ENCODE measurements at places on chromosomes 1 and 21.

DNA sequence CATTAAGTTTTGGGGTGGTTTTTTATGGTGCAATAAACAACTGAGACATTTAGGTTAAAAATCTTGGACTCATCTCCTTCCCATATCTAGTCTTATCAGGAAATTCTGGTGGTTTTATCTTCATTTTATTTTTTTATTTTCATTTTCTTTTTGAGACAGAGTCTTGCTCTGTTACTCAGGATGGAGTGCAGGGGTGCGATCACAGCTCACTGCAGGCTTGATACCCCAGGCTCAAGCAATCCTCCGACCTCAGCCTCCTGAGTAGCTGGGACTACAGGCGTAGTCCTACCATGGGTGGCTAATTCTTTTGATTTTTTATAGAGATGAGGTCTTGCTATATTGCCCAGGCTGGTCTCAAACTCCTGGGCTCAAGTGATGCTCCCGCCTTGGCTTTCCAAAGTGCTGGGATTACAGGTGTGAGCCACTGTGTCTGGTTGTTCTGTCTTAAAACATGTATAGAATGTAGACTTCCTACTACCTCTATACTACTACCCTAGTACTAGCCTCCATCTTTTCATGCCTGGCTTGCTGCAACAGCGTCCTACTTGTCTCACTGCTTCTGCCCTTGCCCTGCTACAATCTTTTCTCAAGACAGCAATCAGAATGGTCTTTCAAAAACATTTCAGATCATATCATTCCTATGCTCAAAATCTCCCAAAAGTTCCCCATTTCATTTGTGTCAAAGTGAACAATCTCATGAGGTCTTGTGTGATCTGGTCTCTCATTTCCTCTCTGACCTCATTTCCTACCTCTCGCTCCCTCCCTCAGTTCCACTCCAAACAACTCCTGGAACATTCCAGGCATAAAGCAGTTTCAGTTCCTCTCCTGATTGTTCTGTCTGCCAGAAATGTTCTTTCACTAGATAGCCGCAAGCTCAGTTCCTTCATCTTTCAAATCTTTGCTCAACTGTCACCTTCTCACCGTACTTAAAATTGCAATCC lies 5.9 kb upstream of the FCGR2A start:
- no peak for DNase-seq

DNA sequence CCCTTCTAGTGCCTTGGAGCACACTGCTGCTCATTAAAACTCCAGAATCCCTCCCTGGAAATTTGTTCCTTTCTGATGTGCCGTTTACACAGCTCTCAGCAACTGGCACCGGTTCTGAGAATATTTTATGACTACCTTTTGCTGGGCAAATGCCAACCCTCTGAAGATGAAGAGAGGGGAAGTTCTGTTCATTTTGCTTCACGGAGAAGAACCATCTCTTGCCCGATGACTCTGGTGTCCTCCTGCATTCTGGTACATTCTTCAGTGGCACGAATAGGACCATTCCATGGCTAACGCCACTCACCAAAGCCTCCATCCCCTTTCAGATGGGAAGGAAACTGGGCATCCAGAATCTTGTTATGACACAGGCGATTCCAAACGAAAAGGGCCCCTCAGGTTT lies 96.2 kb upstream of the SIM2 start:
- no peak for DNase-seq

GRCh38 chr1:63442141-63442475 lies 74.7 kb downstream of the ALG6 start:
- no peak for DNase-seq

- no peak for DNase-seq
These were observed 95.2 kb downstream of the HLX start for GRCh38 chr1:220974431-220974830.

- no peak for DNase-seq
These were observed 314.3 kb downstream of the HHIPL2 start for GRCh38 chr1:222233444-222234158.

DNA sequence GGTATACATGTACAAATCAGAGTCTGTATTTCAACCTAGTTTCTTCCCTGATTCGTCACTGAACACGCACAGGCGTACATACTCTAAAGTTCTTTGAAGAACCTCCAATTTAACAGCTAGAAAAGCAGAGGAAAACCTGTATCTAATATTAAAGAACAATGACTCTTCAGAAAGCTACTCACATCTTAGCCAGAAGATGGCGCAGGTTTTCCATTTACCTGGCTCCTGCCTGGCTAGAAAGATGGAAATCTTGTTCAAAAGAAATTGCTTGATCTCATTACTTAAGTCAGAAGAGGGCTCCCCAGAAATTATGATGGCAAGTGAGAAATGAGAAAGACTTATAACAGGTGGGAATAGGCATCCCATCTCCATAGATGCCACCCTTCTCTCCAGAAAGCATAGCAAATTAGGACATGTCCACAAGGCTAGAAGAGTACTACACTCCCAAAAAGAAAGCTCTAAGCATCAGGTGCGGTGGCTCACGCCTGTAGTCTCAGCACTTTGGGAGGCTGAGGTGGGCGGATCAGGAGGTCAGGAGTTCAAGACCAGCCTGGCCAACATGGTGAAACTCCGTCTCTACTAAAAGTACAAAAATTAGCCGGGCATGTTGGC lies 19.0 kb upstream of the L1TD1 start:
- DNase-seq, result no peak

GRCh38 chr1:212514056-212514614 lies 81.4 kb downstream of the NENF start:
- no peak for DNase-seq

GRCh38 chr1:17610713-17611112 lies 71.2 kb downstream of the ARHGEF10L start:
- DNase-seq, result no peak

DNA sequence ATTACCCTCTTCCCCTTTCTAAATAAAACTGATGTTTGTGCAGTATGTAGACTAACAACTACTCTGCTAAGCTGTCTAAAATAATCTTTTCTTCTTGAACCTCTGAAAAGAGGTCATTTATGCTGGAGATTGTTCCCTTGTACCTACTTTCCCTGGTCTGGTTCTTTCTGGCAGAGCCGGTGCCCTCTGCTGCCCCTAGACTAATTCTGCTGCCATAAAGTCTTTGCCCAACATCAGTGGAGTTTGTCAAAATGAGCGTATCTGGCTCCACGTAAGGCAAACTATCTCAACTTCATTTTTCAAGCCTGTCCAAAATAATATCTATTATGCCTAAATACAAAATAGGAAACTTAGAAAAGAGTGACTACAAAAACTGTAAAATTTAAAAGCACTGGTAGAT lies 30.9 kb upstream of the ANGPTL7 start:
- no peak for DNase-seq

DNA sequence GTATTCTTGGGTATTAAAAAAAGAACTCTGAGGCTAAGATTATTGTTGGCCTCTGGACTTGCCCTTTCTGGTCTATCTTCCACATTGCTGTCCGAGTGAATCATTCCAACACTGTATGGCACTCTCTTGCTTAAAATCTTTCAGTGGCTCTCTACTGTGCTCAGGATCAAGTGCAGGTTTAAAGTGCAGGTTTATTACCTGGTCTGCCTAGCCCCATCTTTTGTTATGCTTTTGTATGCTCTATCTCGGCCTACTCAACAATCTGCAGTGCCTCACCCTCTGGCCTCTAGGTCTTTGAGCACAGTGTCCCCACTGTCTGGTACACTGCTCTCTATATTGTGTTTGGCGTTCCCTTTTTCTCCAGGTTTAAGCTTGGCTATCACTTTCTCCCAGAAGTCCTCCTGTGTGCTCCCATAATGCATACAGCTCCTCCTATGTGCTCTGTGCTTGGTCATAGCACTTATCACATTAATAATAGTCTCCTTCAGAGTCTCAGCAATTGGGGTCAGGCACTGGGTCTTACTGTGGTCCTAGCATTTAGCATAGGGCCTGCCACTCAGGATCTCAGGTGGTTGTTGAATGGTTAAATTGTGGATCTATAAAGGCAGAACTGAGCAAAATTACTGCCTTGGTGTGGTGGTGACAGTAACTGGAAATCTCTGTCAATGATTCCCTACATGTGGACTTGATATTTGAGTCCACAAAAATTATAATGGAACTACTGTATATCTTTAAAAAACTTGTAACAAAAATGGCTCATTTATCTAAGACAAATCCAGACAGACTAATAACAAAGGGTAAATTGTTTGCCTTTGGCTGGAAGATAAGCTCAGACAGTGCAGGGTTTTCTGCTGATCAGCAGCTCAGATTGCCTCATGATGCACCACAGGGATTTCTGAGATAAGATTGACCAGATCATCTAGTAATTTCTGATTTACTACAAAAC lies 10.6 kb upstream of the LDLRAD1 start:
- no peak for DNase-seq

DNA sequence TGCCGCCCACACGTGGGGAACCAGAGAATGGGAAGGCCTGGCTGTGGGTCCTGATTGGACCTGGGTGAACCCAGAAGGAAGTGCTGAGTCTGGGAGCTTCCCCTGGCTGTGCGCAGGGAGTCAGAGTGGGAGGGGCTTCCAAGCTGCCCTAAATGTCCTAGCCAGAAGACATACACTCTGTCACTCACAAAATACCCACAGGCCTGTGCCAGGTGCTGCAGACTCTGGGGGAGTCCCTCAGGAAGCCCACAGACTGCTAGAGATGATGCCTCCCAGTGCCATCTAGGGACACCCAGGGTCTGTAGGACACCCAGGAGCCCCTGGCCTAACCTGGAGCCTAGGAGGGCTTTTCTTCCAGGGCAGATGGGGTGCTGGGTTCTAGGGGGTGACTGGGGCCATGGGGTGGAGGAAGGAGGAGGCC lies 33.7 kb upstream of the LRP8 start:
- DNase-seq, result no peak

GRCh38 chr1:236002572-236002971 lies 62.3 kb downstream of the NID1 start:
- DNase-seq, result no peak

GRCh38 chr1:8347635-8348034 lies 29.7 kb downstream of the SLC45A1 start:
- DNase-seq, result no peak

- no peak for DNase-seq
These were observed 32.6 kb upstream of the HTR1D start for GRCh38 chr1:23249787-23250454.

DNA sequence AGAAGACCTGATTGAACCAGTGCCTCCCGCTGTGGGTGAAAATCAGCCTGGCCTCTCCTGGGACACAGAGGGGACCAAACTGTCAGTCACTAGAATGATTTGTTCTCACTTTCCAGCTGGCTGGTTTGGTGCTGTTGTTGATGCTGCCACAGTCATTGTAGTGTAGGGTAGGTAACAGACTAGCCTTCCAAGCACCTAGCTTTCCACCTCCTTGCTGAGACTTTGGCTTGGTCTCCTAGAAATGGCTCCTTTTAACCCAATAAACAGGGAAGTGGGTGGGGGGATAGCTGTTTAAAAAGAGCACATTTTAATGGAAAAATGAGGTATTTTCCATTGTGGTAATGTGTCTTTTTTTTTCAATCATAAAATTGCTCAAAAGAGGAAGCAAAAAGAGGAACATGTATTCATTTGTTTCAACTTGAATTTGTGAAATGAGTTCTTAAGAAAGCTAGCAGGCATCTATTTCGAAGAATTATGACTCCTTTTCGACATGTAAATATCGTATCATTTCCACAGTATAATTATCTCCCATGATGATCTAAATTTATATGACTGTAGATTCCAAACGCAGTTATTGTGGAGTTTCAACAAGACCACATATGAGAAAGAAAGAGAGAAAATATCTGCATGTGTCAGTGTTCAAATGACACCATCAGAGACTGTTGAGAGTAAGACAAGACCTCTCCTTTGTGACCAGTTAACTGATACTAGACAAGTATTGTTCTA lies 190.1 kb downstream of the HLX start:
- DNase-seq, result no peak

GRCh38 chr1:98027103-98027705 lies 106.4 kb upstream of the DPYD start:
- no peak for DNase-seq
